Activated T-helper 2 cell treated with anti-CD3 and anti-CD28 coated beads, Interferon-gamma antibody, Interleukin-2, Interleukin-4, amounts not matched to agents 10 μg/mL and 5 μg/mL and 100 μg/mL, durations not matched to agents 14 hours and 24 hours and 36 hours (primary cell): ENCODE measurements at places on chromosomes 2 and 18.

DNA sequence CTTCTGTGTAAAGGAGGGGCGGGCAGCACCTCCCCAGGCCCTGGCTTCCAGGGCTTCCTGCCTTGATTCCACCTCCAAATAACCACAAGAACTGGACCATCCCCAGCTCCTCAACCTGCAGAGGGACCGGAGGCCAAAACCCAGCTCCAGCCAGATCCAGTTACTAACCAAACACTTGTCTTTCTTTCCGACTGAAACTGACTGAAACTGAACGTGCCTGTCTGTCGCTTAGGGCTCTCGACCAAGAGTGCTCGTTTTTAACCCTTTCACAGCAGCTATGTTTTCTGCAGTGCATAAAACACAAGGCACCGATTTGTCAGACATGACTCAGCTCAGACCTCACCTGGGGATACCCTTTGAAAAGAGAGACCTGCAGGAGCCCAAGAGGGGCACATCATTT is 249.9 kb upstream of the SIX2 start:
- DNase-seq, result no peak

- DNase-seq, result no peak
These were observed 89.8 kb downstream of the HS1BP3 start for GRCh38 chr2:20560891-20561636.

GRCh38 chr2:218389333-218390150 is 7.5 kb downstream of the SLC11A1 start:
- DNase-seq, result no peak

- no peak for DNase-seq
These were observed 52.0 kb downstream of the FBXO36 start for GRCh38 chr2:229974266-229974665.

- no peak for DNase-seq
These were observed 570.7 kb downstream of the THSD7B start for GRCh38 chr2:137336067-137336466.

DNA sequence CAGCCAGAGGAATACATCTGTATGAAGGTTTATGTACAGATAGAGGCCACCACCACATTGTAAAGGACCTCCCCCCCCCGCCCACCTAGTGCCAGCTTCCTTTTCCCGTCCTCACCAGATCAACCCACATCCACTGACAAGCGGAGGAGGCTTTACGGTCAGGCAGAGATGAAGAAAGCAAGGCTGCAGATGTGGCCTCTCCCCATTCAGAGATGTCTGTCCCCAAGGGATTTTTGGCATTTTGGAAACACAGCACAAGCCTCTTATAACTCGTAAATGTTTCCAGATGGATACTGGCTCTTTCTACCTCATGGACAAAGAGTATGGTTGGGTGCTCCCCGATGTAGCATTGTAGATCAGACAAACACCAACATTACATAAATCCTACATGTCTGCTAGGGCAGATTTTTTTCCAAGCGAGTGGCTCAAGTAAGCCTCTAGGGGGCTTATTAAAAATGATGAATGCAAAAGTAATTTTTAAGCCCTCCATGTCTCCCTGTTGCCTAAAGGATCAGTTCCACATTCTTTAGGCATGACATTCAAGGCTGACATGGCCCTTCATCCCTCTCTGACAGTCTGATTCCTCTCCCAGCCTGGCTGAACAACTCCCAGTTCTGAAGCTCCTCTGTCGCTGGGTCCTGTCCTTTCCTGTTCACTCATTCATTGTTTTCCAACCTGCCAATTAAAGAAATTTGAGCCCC is 11.7 kb downstream of the VIT start:
- no peak for DNase-seq

- no peak for DNase-seq
These were observed 640 bp downstream of the SLC39A6 start for GRCh38 chr18:36128530-36128870.

- DNase-seq, result no peak
These were observed 391.5 kb upstream of the KCNJ3 start for GRCh38 chr2:154307007-154307406.

GRCh38 chr2:37318401-37318800 is 6.2 kb downstream of the PRKD3 start:
- DNase-seq, result no peak

GRCh38 chr18:58009166-58009565 is 34.9 kb upstream of the NEDD4L start:
- DNase-seq, result no peak

- DNase-seq, result no peak
These were observed 961.3 kb upstream of the CELF4 start for GRCh38 chr18:38526922-38527321.

- DNase-seq, result no peak
These were observed 70.3 kb upstream of the SMAD7 start for GRCh38 chr18:49021076-49021432.

- no peak for DNase-seq
These were observed 53.9 kb downstream of the PRKRA start for GRCh38 chr2:178397002-178397605.

DNA sequence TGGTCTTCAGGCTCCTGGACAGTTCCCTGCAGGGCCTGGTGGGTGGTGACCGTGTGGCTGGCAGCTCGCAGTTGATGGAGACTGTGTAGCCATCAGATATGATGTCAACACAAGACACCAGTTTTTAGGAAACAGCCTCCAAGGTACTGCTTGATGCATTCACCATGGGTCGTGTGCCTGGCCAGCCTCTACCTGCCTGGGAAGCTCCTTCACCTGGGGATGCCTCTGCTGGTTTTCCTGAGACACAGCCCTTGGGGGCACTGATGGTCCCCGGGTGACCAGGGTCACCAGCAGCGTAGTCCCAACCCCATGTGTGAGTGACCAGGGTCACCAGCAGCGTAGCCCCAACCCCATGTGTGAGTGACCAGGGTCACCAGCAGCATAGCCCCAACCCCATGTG is 33.6 kb upstream of the KCNG2 start:
- no peak for DNase-seq

DNA sequence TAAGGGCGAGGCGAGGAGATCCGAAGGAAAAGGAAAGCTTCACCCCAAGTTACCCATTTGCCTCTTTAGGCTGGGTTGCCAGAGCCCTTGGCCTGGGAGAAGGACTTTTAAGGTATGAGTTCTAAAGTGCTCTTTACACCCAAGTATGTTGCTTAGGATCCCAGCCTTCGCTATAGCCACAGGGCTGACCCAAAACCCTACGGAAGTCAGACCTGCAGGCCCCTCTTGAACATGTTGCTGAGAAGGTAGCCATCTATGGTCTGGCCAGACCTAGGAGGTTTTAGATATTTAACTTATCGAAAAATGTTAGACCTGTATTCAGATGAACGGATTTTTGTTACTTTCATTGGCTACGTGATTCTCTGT is 95.4 kb downstream of the PMS1 start:
- DNase-seq, result no peak

GRCh38 chr2:9950521-9951271 is 797 bp upstream of the GRHL1 start:
- no peak for DNase-seq

- no peak for DNase-seq
These were observed 19.2 kb upstream of the SLC14A2 start for GRCh38 chr18:45596036-45596435.

DNA sequence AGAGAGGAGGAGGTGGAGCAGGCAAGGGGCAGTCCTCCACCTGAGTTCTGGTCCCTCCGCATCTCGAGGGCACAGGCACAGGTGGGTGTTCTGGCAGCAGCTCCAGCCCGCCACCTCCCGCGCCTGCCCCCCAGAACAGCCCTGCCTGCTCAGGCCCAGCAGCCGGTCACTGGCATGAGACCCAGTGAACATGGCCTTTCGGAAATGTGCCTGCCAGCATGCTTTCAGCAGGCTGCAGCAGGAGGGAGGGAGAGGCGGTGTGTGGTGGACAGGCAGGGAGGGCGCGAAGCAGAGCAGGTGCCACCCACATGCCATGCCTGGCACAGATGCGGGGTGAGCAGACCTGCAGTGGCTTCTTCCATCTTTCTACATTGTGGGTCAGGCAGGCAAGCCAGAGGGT is 3.4 kb upstream of the OR6B3 start:
- no peak for DNase-seq

GRCh38 chr2:68345129-68345875 is 19.8 kb upstream of the PLEK start:
- no peak for DNase-seq

GRCh38 chr18:79586436-79587225 is 93.0 kb upstream of the CTDP1 start:
- DNase-seq, result no peak

- no peak for DNase-seq
These were observed 43.8 kb downstream of the TMEM18 start for GRCh38 chr2:633371-633770.

DNA sequence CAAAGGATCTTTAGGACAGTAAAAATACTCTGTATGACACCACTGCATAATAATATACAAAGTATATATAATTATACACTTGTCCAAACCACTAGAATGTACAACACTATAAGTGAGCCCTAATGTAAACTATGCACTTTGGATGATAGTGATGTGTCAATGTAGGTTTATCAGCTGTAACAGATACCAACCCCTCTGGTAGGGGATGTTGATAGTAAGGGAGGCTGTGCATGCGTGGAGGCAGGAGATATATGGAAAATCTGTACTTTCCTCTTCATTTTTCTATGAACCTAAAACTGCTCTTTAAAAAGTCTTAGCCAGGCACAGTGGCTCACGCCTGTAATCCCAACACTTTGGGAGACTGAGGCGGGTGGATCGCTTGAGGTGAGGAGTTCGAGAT is 37.5 kb upstream of the SP3 start:
- no peak for DNase-seq

GRCh38 chr2:159124441-159124911 is 156.0 kb downstream of the TANC1 start:
- no peak for DNase-seq

GRCh38 chr2:143026411-143027054 is 102.7 kb upstream of the ARHGAP15 start:
- DNase-seq, result no peak

DNA sequence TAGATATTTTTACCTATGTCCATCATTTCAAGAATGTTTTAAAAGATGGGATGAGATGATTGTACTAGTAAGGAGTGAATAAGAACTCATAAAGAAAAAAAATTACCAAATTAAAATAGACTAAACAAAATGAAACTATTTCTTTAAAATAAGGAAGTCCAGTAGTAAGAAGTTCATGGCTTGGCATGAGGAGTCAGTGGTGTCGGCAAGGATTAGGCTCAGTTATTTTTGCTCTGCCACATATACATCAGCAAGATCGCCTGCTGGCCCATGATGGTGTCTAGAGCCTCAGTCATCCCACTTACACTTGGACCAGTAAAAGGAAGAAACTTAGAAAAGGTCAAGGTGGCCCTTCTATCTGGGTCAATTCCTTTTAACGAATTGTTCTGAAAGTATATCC is 300.9 kb upstream of the SLC8A1 start:
- DNase-seq, result no peak
